NCI-H1694 treated with DMSO at 0.1 percent for 48 hours (cell line): ENCODE measurements at places on chromosomes 11 and 22.

GRCh38 chr11:22461626-22462025 is 123.4 kb downstream of the SLC17A6 start:
- no peak for DNase-seq

GRCh38 chr11:76660533-76661305 is 9.8 kb downstream of the LRRC32 start:
- no peak for DNase-seq

DNA sequence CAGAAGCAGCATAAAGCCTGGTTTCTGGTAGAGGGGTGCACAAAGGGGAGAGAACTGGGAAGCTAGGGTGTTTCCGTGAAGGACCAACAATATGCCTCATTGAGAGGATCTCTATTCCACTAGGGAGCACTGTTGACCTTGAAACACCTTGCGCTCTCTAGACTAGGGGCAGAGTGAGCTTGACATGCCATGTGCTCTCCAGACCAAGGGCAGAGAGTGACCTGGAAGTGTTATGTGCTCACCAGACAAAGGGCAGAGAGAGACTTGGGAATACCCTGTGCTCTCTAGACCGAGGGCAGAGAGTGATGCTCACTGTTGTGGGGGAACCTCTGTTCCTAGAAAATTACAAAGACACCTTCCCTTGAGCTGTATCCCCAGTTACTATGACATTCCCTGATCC is 15.2 kb upstream of the EI24 start:
- no peak for DNase-seq

DNA sequence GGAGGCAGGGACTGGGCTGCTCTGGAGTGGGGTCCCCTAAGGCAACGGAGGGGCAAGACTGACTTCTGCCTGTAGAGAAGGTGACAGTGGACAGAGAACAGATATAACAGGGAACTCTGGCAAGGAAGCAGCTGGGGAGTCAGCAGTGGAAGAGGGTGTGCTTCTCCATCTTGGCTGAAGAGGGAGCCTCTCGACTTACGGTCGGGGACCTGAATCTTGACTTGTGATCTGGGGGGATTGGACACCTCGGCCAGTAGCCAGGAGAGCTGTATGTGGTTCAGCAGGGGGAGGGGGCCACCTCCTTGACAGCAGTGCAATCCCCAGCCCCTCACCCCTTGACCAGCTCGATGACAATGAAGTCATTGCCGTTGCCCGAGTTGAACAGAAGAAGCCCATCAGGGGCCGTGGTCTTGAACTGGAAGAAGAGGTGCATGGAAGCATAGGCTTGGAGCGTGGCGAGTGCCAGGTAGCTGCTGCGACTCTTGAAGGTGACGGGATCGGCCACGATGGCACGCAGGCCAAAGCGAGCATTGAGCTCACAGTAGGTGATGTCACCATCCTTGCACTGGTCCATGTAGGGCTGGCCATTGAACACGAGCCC is 60.0 kb downstream of the SLC22A12 start:
- no peak for DNase-seq

DNA sequence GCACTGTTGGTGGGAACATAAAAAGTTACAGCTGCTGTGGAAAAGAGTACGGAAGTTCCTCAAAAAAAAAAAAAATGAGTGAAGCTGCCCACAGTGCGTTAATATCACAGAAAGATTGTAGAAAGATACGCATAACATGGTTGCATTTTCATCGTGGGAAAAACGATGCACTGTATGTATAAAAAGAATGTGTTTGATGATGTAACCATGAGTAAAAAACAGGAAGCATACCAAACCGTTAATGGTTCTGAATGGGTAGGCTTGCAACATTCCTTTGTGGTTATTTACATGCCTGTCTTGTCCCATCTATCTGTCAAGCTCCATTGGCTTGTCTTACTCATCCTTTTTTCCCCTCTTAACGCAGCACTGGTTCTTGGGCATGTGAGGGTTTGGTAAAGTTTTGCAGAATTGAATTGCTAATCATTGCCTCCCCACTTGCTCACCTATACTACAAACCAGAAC is 33.8 kb upstream of the DKK3 start:
- DNase-seq, result no peak

DNA sequence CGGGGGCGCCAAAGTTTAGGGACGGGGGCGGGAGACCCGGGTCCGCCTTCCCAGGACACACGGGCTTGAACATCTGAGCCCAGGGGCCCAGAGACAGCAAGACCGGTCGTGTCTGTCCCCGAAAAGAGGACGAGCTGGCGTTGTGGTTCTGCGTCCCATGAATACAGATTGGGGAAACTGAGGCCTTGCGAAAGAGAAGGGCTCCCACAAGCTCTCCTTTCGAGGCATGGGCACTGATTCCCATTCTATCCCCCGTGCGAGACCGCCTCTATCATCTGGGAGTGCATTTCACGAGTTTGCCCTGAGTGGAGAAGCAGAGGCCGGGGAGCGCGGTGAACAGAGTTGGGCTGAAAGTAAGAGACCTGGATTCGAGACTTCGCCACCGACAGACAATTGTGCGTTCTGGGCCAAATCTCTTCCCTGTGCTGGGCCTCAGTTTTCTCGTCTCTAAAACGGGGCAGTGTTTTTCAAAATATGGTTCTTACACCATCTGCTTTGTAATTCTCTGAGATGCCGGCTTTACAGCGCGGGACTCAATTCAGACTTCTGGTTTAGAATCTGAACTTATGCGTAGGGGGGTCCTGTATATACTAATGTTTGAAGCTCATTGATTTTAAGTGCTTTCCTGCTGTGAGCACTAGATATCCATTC is 471 bp downstream of the RNF185 start:
- DNase-seq, result no peak

GRCh38 chr22:32733196-32733768 is 68.2 kb upstream of the TIMP3 start:
- no peak for DNase-seq

- no peak for DNase-seq
Measured at GRCh38 chr11:12707500-12707880, 33.3 kb downstream of the TEAD1 start.

DNA sequence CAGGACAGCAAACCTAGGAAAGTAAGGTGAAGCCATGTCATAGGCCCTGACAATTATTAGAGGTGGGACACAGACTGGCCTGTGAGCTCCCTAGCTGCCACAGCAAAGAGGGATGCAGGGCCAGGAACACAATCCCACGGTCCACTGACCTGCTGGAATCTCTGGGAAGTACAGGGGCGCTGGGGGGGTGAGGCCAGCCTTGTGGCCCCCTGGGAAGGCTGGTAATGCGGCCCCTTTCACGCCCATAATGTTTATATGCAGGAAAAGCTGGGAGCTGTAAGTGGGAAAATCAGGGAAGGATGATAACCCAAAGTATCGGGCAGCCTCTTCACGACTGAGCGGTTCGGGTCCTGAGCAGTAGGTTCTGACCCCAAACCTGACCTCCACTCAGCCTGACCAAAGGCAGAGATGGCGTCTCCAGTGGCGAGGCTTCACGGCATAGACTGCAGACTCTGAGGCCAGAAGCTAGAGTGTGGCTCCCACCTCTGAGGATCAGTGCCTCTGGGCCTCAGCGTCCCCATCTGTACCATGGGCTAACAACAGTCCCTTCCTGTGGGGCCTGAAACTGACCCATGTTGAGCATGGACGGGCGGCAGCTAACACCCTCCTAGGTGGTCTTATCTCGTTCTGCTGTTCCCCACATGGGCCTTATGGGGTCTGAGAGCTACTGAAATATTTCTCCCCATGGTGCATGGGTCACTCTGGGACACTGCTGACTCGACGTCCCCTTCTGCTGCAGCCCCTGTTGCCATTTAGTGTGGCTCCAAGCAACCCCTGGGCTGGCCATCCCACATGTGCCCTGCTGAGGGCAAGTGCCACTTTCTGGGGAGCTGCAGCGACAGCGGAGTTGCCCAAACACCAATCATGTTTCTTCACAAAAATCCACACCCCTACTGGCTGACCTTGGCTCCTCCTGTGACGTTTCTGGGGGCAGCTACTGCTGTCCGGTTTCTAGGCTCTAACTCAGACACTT is 101.8 kb downstream of the PHF21B start:
- DNase-seq, result no peak

DNA sequence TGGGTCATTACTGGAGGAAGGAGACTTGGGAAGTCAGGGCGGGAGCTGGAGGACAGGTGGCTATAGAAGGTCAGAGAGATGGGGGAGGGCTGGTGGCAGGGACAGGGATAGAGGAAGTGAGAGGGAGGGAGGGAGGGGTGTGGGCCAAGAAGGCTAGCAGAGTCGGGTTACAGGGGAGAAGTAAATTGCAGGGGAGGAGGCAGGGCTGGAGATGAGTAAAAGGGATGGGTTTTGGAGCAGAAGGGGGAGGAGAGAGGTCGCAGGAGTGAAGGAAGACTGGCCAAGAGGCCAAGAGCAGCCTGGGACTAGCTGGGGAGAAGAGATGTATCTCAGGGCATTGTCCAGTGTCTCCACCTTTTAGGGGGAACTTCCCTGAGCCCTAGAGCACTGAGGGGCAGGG is 33.0 kb downstream of the LRRC10B start:
- no peak for DNase-seq

- DNase-seq, result no peak
Measured at GRCh38 chr11:86003654-86004053, 65.2 kb downstream of the PICALM start.

GRCh38 chr11:43732225-43732624 is 51.7 kb downstream of the HSD17B12 start:
- DNase-seq, result no peak
